CD4-positive, alpha-beta T cell treated with Interleukin-15 for 1 hour (primary cell): ENCODE measurements at places on chromosomes 6 and 20.

DNA sequence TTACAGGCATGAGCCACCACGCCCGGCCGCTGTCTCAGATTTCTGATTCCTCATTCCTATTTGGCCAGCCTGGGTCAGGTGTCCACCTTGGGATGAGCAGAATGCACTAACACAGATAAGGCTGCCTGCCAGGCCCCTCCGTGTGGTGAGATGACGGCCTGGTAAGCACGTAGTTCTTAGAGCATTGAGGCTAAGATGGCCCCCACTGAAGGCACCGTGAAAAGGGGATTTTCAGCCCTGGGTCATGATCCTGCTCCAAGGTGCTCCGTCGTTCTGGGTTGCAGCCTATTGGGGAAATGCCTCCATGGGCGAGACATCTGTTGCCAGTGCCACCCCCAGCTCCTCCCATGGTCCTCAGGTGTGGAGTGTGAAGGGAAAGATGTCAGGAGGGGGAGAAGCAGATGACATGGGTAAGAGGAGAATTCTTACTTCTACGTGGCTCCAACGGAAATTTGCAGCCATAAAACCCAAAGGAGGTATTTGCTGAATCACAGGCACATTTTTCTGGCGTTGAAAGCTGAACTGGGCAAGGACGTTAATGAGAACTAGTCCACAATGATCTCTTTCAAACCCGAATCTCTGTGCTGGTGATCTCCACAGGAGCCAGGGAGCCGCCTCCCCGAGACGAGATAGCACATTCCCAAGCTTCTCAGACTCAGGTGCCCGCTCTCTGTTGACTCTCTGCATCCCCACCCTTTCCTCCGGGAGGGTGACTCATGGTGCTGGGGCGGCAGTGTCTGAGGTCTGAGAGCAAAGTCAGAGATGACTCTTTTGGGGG, 34.0 kb upstream of the BMP6 start:
- DNase-seq = no peak

DNA sequence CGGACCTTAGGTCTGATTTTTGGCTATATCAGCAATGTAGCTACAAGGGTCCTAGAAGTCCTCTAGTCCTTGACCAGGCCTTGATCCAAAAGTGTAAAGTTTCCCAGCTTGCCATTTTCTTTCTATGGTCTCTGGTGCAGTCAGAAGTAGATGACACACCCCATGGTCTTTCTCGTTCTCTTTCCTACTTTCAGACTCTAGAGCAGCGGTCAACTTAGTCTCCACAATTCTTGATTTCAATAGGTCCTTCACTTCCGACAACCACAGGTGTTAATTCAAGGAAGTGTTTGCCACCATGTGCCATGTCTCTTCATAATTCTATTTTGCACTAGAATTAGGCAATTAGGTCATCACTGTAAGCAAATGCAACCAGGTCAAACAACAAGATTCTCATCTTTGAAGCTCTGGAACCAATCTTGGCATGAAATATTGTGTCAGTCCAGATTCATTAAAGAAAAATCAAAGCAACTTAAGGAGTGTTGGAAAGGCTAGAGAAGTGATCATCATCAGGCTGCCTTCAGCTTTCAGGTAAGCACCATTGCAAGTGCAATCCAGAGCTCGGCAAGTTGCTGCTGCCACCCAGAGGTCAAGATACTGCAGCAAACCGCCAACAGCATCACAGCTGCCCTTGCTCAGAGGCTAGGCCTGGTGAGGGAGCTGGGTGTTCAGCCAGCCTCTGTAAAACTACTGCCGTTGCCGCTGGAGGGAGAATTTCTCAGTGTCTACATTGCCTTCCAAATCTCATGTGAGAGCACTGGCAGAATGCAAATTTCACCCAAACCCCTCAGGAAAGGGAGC, 5.6 kb upstream of the SYNE1 start:
- peak; percentile 59 for DNase-seq

- no peak for DNase-seq
Measured at GRCh38 chr6:152087096-152087495, 279.6 kb downstream of the ESR1 start.

- no peak for DNase-seq
Measured at GRCh38 chr6:50840112-50840810, 21.6 kb downstream of the TFAP2B start.

DNA sequence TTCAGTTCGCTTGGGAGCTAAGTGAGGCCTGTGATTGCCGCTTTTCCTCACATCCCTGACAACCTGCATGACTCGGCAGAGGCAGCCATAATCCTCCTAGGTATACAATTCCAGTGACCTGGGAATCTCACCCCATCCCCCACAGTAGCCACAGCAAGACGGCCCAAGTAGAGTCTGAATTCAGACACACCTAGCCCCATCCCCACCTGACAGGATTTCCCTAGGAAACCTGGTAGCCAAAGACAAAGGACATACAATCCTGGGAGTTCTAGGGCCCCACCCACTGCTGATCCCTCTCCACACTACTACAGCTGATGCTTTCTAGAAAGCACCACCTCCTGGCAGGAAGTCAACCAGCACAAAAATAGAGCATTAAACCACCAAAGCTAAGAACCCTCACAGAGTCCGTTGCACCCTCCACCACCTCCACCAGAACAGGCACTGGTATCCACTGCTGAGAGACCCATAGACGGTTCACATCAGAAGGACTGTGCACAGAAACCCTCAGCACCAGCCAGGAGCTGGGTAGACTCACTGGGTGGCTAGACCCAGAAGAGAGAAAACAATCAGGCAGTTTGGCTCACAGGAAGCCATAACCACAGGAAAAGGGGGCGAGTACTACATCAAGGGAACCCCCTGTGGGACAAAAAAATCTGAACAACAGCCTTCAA, 17.9 kb upstream of the RUNX2 start:
- peak; percentile 46 for DNase-seq

GRCh38 chr6:164825386-164825785, 484.0 kb downstream of the C6orf118 start:
- no peak for DNase-seq

GRCh38 chr6:121333196-121333595, 1.1 kb downstream of the TBC1D32 start:
- DNase-seq = no peak

DNA sequence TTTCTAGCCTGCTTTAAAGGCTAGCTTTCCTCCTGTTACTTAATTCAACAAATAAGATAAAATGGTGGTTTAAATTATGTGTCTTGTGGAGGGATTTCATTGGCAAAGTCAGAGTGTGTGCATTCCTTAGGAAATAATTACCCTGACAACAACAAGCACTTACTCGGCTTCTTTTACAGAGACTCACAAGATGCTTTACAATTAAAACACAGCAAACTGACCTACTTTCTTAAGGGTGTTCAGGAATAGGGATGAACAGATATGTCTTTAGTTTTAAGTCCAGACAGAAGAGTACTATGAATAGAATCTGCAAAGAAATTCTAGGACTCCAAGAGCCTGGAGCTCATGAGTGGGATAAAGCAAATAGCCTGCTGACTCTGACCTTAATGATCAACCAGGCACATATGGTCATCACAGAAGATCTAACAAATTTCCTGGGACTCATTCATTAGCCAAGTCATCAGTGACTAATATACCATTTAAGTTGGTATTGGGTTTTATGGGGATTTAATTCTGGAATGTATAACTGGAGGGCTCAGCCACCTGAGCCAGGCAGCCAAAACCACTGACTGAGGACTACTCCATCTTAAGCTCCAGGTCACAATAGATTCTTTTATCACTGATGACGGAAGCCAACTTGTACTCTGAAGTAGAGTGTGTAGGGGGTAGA, 161.8 kb upstream of the RIMS1 start:
- DNase-seq = no peak

DNA sequence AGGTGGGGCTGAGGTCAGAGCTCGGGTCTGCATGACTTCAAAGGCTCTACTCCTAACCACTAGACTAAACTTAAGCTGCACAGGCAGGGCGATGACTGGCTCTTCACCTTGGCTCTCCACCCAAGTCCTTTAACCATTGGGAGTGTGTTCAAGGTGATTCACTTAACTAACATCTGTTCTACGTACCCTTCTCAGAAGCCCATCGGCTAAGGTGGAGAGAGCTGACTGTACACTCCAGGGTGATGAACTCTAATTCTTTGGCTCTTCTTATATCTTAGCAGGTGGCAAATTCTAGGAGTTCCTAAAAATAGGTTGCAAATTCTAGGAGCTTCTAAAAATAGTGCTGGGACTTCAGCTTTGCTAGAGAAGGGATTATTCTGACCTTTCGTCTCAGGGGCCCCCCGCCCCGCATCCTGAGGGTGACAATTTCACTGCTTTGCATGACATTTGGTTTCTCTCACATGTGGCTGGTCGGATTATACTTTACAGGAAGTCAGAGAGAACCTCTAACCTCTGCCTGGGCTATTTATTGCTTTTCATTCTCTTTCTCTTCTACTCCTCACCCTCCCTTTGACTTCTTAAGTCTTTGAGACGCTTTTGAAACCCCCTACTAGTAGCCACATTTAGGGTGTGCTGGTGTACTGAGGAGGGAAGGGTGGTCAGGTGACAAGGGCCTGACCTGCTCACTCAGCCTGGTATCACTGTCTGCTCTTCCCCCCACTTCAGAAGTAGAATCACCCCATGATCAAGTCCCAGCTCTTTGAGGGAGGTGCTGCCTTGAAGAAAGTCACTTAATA, 55.5 kb downstream of the PRDM1 start:
- peak; percentile 37 for DNase-seq

- DNase-seq = no peak
Measured at GRCh38 chr20:35648836-35649235, 15.9 kb downstream of the CPNE1 start.

- no peak for DNase-seq
Measured at GRCh38 chr6:138535728-138536455, 36.6 kb upstream of the NHSL1 start.

DNA sequence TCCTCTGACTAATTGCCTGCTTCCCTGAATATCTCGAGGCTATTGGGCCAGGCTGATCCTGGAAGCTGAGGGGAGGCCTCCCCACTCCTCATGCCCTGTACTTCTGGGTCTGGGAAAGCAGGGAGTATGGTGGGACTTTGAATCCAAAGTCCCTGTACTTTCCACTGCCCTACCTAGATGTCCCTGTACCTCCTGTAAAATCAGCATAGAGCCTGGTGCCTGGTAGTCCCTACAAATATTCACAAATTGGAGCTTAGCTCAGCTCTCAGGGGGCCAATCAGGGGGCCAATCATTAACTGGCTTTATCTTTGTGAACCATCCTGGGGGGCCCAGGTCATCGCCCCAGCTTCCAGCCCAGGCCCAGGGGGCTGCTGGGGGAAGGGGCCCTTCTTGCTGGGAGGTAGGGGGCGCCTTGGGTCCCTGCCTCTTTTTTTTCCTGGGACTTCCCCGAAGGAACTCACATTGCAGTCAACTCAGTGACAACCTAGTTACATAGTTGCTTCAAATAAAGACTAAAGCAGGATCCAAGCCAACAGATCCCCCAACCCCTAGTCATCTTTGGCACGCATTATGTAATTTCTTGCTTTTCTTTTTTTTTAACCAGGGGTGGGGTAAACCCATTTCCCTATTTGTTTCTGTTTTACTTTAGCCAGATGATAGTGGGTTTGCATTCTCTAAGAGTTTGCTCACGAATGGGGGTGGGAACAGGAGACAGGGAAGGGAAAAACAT, 6.9 kb upstream of the VEGFA start:
- DNase-seq = no peak

DNA sequence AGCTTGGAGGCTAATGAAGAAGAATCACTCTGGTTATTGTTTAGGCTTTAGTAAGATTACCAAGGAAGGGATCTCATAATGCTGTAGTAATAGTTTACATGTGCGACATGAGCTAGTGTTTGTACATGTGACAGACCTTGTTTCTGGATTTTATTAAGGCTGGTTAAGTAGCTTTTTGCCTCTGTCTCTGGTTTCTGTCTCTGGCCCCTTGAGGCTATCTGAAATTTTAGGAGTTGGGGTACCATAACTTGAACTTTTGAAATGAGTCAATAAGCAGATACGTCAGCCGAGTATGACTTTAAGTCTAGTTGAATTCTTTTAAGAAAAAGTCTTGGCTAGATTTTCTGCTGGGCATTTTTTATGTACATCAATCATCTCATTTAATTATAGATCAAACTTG, 9.5 kb downstream of the CBFA2T2 start:
- no peak for DNase-seq

DNA sequence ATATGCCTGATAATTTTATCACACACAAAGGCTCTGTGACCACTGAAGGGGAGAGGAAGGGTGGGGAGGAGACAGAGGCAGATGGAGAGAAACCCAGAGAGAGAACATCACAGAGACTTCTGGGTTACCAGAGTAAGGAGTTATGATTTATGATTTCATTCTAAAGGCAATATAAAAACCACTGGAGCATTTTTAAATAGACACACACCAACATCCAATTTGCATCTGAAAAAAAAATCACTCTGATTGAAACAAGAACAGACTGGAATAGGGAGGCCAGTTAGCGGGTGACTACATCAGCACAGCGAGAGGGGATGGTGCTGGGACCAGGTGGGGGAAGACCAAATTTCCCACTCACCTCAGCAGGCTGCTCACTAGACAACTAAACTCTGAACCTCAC, 104.8 kb downstream of the AGPAT4 start:
- DNase-seq = no peak

GRCh38 chr20:45344168-45344860, 3.9 kb downstream of the SDC4 start:
- DNase-seq = peak; percentile 49

DNA sequence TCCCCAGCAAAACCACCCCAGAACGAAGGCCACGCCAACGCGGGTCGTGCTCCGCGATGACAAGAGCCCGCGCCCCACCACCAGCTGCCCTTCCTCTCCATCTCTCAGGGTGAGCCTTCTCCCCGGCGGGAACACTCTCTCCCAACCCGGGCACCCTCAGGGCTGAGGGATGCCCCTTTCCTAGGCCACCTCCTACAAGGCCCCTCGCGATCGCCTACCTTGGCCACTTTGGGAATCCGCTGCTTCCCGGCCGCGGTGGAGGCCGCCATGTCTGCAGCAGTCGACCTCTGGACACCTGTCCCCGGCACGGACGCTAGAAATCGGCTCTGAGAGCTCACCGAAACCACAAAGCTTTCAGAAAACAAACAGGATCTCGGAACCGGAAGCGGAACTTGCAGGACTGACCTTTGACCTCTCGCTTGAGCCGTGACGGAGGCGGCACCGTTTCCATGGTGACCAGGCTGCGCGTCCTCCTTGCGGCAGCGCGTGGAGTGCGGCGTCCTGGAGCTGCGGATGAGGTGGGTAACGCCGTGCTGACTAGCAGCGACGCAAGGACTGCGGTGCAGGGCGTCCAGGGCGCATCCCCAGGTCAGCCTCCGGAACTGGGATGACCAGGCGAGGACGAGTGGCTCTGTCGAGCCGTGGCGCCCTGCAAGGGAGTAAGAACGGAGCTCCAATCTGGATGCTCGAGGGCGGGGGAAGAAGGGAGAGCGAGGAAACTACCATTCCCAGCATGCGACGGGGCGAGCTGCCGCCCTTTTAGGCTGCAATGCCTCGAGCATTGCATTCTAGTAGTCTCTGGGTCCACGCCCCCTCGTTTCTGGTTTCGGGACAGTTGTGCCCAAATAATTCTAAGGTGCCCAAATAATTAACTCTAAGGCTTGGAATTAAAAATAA, at the start of the genes CFAP61 and CRNKL1:
CFAP61 (plus strand) TSS at position 459 of the 897 bp plus-strand sequence. CDS start 4,122 bp downstream, outside the sequence.
CRNKL1 (minus strand) TSS at position 393 of the 897 bp plus-strand sequence; CDS start at position 269, 124 bp downstream.
- peak; percentile 96 for DNase-seq

- no peak for DNase-seq
Measured at GRCh38 chr6:144019929-144020328, 11.9 kb upstream of the PLAGL1 start.
